ENCODE measurements at places on chromosomes 3 and 15.

DNA sequence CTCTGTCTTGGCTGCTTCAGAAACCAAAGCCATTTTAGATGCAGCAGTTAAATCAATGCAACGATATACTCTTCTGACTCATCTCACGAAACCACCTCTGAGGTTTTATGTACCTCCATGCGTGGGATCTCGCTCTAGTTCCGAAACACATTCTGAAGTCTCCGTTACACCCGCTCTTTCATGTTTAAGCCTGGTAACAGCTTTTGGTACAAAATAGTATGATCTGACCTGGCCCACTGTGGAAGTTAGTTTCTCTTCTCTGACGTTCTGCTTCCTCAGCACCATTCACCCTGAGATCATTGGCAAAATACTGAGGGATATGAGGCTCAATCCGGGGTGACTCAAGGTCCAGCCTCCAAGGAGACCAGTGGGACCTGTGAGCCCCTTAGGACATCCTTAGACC is 121.9 kb downstream of the TMEM266 start:
- no peak for DNase-seq

- DNase-seq: no peak
Measured at GRCh38 chr3:127194601-127195187, 1.8 kb downstream of the PRR23E start.

- no peak for DNase-seq
Measured at GRCh38 chr3:159249472-159250174, 447.8 kb downstream of the MFSD1 start.

- DNase-seq: no peak
Measured at GRCh38 chr3:82294609-82295008, 533.2 kb upstream of the GBE1 start.

DNA sequence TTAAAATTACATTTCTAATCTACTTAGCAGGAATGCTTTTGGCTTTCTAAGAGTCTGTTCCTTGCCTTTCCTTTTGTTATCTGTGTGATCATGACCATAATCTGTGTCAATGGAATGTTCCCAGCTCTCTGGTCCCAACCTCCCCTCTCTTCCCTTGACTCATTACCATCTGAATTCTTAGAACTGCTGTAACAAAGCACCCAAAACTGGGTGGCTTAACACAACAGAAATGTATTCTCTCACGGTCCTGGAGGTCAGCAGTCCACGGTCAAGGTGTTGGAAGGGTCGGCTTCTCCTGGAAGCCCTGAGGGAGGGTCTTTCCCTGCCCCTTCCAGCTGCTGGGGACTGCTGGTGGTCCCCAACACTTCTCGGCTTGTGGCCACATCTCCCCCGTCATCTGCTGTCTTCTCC is 81.1 kb downstream of the LRRK1 start:
- DNase-seq: no peak

DNA sequence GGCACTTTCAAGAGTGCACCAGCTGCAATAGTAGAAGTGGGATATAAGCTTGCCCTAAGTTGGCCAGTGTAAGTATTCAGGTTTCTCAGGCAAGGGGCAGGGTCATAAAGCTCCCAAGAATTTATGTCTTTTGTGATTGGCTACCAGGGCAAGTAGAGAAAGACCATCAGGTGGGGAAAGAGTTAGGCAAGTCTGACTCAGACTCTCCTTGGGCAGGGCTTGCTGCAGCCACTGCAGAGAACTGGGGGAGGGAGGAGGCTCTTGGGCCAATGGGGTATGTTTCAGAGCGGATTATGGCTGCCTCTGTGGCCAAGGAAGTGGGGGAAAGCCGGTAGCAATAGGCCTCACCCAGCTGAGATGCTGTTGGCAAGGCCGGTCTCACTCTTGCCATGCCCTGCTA is 44.6 kb upstream of the SLC25A36 start:
- DNase-seq: no peak

- no peak for DNase-seq
Measured at GRCh38 chr3:44762170-44762677, 630 bp downstream of the KIF15 start.

DNA sequence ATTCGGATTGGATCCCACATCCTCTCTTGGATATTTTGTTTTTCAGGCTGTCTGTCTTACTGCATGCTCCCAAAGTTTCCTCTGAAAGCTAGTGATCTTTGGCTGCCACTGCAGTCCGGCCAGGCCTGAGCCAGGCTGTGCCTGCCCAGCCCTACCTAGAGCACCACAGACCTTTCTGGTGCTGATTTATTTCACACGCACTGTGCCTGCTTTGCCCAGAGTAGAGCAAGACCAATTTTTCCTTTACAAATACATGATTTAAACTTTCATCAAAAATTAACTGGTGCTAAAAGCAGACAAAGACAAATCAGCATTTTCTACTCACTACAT is 28.0 kb upstream of the NDUFB4 start:
- no peak for DNase-seq

GRCh38 chr3:171783086-171783485 is 27.2 kb downstream of the PLD1 start:
- DNase-seq: no peak

DNA sequence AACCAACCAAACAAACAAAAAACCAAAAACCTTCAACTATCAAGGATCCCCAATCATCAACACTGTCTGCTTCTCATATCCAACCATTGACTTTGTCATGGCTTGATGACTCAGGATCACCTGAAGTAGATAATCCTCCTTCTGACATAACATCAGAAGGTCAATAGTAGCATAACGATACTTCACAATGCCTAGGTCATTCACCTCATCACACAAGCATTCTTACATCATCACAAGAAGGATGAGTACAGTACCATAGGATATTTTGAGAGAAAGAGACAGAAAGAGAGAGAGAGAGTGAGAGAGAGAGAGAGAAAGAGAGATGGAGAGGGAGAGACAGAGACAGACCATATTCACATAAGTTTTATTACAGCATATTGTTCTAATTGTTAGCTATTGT is 42.1 kb downstream of the SPATA16 start:
- no peak for DNase-seq

DNA sequence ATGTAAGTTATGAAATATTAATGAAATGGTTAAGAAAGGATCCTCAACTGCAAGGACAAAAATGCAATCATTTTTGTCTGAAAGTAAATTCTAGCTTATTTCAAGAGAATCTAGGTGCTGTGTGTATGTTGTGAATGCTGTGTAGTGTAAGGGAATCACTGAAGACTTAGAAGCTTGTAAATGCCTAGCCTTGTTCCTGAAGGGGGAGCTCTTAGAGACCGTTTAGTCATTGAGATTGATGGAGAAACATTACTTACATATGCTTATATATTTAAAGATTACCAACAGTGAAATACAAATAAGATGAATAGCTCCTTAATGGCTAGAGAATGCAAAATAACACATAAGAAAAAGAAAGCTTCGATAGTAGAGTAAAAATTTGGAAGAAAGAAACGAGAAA is 67.9 kb downstream of the CNTN4 start:
- no peak for DNase-seq

DNA sequence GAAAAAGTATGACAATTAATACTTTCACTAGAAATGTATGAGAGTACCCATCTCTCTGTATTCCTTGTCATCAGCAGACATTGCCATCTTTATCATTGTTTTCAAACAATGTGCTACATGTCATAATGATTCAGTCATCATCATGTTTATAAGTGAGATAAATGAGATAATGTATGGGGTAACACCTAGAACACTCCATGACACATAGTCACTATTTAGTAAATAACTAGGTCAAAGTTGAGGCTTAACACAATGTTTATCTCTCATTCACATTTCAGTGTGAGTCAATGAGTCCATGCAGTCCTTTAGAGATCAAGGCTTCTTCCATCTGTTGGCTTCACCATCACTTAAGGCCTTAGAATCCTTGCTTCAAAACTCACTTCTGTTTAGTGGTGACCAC is 70.0 kb downstream of the NLGN1 start:
- DNase-seq: no peak

- no peak for DNase-seq
Measured at GRCh38 chr3:99602183-99602582, 36.2 kb upstream of the COL8A1 start.

DNA sequence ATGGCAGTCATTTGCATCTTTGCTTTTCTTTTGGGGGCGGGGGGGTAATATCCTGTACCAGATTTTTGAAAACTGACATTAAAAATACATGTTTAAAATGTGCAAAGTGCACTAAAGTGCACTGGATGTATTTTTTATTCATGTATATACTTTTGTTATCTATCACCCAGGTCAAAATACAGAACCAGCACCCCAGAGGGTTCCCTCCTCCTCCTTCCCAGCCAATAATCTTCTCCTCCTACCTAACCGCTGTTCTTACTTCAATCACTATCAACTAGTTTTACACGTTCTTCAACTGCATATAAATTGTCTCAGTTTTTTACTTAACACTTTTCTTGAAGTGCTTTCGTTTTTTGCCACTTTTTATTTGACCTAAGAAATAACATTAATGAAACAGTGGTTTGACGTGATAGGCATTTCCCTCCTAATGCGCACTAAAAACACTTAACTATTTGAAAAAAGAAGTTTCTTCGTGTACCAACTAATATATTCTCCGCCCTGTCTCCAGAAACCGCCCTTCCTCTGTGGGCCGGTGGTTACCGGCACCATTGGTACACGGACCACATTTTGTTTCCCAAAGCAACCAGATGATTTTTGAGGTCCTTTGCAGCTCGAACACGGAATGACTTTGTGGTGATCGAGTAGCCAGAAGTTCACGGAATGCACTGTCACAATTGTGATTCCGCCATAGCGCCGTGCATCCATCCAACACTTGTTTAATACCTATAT is 836 bp upstream of the AKAP13 start:
- peak; percentile 25 for DNase-seq

- DNase-seq: no peak
Measured at GRCh38 chr3:152745646-152746045, 89.3 kb upstream of the P2RY1 start.

DNA sequence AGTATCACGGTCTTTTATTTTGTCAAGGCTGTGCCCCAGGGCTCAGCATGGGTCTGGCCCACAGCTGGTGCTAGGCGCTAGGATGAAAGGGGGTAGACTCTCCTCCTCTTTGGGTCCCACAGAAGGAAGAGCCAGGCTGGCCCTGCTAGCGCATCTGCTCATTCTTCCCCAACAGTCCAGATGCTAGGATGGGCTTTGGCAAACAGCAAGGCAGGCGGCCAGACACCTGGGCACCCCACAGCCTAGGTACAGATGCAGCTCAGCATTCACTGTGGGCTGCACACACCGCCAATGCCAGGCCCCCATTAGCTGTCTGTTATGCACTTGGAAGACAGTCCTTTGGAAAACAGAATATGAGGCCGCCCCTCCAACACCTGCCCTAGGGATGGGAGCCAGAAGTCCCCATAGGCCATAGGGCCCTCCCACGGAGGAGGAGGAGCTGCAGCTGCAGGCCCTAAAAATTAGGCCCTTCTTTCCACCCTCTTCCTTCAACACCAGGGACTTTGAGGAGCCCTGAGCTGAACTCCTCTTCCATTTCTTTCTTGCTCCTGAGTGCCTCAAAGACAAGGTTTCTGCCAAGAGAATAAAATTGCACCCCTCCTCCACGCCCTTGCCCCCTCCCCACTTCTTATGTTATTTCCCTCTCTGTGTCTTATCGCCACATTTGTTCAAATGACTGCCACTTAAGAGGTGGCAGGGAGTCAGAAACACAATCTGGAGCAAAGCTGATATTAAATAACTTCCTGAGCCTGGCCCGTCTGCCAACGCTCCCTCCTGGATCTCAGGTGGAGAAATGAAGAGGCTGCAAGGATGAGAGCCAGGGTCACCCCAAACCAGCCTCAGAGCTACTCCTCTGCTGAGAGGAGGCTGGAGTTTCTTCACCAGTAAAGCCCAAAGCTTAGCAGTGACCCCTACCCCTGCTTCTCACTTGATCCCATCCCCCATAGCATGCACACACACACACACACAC is 13.7 kb downstream of the NTRK3 start:
- no peak for DNase-seq

GRCh38 chr3:194386648-194387047 is 12.4 kb downstream of the GP5 start:
- no peak for DNase-seq

DNA sequence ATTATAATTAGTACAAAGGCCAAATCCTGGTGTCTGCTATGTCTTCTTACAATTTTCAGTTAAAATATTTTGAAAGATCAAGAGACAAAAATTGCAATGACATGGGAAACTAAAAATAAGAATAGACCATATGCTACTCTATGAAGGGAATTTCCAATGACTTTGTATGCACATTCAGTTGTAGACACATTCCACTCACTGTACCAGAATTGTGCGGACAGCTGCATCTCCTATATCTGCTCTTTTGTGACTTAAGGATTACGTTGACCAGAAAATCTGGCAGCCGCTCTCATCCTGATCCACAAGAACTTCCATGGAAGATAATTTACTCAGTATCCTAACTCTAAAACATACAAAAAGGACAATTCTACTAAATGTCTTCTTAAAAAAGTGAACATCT is 493.9 kb upstream of the KCNMB2 start:
- DNase-seq: no peak

DNA sequence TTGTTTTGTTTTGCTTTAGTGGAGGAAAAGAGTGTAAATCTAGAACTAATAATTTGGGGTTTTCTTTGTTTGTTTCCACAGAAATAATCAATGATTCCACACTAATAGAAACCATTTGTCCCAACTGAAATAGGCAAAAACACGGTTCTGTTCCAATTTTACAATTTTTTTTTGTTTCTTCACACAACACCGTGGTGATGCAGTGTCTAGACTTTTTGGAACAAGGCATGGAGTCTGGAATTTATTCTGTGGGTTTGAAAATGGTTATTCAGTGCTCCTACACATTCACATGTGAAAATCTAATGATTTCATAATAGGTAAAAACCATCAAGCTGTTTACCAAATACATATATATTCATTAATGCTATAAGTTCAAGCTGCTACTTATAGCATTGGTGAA is 629.0 kb upstream of the TGFBR2 start:
- no peak for DNase-seq

GRCh38 chr3:64353226-64353625 is 128.0 kb upstream of the PRICKLE2 start:
- no peak for DNase-seq

DNA sequence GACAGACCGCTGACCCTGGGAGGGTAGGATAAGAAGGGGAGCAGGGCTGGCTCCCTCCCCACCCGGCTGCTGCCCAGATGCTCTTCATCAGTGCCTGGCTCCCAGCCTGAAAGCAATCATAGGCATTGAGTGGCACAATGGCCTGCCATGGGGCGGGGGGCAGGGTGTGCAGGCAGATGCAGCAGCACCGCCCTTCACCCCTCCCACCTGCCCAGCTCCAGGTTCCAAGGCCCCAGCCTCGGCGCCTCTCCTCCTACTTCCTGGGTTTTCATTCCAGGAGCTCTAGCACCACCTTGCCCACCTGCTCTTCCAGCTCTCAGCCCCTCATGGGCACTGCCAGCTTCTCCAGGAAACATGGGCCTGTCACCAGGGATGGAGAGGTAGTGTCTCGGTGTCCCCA is 101.7 kb downstream of the MEGF11 start:
- DNase-seq: no peak

All from activated CD8-positive, alpha-beta memory T cell treated with anti-CD3 and anti-CD28 coated beads for 1 hour (primary cell).